Activated B cell treated with CpG ODN at 0.5 μM for 24 hours (primary cell): ENCODE measurements at places on chromosomes 4 and X.

GRCh38 chr4:158051401-158052235 is 121.2 kb downstream of the GASK1B start:
- DNase-seq: no peak

- DNase-seq: peak; percentile 33
Observed at GRCh38 chr4:83083925-83084475, 30.5 kb downstream of the PLAC8 start.

DNA sequence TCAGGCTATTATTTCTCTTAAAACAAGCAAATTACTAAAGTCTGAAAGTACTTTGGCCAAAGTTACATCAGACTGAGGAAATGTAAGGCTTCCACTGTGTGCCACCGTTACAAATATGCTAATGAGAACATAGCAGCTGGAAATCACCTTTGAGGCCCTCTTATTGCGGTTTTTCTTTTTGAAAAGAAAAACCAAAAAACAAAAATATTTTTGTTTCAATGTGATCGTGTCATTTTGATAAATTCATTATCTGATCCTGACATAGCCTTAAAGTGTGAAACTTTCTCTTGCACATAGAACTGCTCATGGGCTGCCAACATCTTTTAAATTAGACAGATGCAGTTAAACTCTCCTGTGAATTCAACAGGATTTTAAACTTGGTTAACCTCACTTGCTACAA is 2.8 kb upstream of the TIFA start:
- no peak for DNase-seq

GRCh38 chr4:8401665-8402064 is 38.9 kb downstream of the ACOX3 start:
- DNase-seq: no peak

DNA sequence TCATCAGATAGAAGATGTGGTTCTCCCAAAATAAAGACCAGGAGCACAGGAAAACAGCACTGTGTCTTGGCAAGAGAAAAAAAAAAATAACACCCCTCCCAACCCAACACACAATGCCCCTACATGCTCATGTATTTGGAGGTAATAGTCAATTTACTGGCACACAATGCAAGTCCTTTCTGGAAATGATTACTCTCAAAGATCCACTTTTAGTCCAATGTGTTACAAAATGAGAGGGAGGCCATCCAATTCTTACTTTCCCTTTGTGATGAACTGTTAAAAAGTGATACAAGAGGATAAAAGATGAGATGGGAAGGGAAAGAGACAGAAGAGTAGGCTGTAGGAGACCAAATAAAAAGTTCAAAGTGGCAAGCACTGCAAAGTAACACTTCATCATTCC is 180.3 kb upstream of the DKK2 start:
- DNase-seq: no peak

- DNase-seq: no peak
Observed at GRCh38 chr4:29559286-29559685, 1160.9 kb upstream of the PCDH7 start.

DNA sequence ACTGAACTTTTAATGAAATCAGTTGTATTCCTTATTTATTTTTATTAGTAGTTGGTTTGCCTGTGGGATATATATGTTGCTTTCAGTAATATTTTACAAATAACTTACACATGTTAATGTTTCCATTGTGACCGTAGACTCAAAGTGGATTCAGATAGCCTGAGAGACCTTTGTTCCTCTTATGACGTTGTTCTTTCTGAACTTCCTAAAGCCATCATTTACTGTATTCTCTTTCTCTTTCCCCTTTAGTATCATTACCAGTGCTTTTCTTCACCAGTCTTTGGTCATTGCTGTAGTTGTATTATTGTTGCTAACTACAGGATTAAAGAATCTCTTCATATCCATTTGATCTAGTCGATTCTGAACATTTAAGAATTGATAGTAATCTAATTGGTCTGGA is 4.3 kb downstream of the STIM2 start:
- no peak for DNase-seq

DNA sequence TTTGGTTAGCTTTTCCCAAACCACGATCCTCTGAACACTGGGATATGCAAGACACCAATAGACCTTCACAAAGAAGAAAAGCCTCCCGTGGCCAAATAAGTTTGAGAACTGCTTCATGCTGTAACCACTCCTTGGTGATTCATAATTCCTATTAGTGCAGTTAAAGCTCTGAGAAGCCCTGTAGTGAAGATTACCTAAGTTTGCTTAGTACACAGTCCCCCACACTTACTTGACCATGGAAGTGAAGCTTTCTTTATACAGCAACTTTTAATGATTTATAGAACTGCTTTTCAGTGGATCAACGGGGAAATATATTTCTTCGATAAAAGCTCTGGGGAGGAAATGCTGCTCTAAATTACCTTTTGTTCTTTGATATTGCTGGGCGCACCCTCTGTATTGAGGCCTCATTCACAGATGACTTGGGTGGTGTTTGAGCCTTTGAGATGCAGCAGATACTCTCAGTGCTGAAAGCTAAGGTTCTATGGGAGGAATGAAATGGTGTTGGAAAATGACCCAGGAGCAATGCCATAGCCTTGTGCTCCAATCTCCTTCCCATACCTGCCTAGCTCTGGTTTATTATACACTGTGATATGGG is 67.4 kb downstream of the CBLL2 start:
- DNase-seq: no peak

DNA sequence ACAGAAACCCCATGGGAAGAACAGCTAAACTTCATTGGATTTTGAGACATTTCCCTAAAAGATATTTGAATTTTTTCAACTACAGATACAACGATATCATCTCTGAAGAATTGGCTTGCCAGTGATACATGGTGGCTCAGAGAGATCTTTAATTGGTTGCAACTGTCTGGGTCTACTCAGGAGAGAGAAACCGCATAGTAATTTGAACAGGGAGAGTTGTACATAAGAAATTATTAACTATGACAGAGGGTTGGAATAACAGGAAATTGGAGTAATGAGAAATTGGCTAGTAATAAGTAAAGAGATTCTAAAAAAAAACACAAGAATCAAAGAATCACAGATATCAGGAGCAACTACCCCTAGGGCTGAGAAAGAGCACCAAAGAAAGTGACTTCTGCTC is 118.4 kb downstream of the KLHL13 start:
- no peak for DNase-seq
